DMS153 (cell line): ENCODE measurements at places on chromosomes 12 and 14.
A peak's percentile ranks its signal among the peaks of the same experiment; 100 is the strongest.

GRCh38 chr12:65566751-65567150, 257.5 kb upstream of the HMGA2 start:
- DNase-seq, result no peak

GRCh38 chr14:102510616-102511520, 1.3 kb upstream of the ANKRD9 start:
- no peak for DNase-seq

DNA sequence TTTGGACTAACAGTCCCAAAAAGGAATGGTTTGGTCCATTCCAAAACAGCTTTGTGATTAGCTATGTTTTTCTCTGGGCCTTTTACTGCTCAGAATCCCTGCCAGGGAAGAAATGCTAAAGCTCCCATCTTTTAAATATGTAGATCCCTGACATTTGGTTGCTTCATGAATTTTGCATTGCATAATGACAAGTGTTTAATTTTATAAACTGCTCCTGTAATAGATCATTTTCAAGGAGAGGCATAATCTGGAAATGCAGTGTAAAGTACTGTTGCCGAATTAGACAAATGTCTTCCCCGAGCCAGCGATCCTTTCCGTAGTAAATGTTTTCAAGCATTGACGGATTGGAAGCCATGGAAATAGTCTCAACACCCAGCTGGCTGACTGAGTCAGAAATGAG, 291.3 kb upstream of the PRKD1 start:
- DNase-seq, result no peak

DNA sequence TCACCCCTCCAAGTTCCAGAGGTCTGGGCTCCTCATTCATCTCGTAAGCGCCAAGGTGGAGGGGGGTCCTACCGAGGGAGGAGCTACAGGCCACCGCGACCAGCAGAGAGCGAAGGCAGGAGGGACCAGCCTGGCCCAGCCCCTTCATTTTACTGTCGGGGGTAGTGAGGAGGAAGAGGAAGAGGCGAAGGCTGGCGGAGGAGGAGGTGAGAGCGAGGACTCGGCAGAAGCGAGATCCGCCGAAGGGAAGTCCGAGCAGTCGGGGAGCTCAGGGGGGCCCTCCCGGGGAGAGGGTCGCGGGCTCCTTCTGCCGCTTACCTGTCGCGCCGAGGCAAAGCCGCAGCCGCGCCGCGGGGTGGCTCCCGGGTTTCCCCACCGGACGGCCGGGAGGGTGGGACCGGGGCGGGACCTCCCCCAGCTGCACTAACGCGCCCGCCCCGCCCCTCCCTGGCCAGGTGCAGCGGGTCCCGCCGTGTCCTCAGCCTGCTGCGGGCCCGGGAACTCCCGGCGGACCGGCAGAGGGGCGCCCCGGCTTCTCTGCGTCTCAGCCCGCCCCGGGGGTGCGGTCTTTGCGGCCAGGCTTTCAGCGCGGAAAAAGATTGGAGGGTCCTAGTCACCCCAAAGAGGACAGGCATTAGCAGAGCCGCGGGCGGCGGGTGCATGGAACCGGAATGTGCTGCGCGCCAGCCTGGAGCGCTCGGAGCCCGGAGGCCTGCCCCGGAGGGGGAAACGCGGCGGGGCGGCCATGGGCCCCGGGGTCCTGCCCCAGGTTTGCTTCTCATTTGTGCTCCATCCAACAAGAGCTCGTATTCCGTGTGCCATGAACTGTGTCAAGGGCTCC, at the start of gene GALNT6:
Gene GALNT6, minus strand, starts transcription at position 124 of the 841 bp plus-strand sequence. CDS start 11,625 bp downstream, outside the sequence.
- no peak for DNase-seq

- DNase-seq, result peak; percentile 30
These were observed 26.3 kb downstream of the KLRK1 start for GRCh38 chr12:10363658-10363913.

GRCh38 chr14:20707622-20708021, 19.1 kb downstream of the ANG start:
- DNase-seq, result no peak

DNA sequence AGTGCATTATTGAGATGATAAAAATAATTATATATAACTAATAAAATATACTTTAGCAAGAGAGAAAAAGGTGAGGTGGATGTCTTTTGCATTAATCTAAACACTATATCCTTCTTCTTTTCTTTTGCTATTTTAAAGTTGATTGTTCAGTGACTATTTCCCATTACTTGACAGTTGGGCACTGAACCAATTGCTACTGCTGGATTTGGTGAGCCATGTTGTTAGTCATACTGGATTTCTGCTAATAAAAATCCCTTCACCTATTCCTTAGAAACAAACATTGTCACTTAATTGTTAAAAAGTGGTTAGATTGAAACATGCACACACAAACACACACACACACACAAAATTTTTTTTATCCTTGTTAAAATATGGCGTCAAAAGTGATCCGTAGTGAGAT, 251.6 kb upstream of the ALG10 start:
- no peak for DNase-seq

- DNase-seq, result no peak
These were observed 125.4 kb downstream of the CAND1 start for GRCh38 chr12:67394550-67394949.

DNA sequence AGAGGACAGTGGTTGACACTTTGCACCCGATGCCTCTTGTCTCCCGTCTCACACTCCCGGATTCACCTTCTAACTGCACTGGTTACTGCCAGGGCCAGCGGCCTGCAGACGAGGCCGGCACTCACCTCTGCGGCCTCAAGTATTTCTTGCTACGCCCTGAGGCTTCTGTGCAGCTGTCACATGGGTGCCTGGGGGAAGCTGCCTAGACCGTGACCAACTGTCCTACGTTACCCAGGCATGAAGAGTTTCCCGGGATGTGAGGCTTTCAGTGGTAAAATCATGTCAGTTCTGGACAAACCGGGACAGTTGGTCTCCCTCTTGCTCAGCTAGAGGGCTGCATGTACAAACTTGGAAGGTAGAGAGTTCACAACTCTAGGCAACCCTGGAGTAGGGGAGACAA, 274.5 kb downstream of the GLT1D1 start:
- DNase-seq, result no peak

GRCh38 chr12:18123707-18124106, 33.7 kb upstream of the RERGL start:
- DNase-seq, result no peak

DNA sequence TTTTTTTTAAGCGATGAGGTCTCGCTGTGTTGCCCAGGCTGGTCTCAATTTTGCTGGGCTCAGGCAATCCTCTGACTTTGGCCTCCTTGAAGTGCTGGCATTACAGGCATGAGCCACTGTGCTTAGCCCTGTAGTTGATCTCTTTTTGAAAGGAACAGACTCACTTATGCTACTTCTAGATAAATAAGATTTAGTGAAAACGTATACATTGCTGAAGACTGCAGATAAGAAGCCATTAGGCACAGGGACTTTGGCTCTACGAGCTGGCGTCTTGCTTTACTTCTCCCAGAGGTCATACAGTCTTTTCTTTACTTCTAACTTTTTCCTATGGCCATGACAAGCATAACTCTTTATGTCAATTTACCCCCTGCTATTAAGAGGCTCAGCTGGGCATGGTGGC, 9.4 kb downstream of the PTGR2 start:
- DNase-seq, result no peak

DNA sequence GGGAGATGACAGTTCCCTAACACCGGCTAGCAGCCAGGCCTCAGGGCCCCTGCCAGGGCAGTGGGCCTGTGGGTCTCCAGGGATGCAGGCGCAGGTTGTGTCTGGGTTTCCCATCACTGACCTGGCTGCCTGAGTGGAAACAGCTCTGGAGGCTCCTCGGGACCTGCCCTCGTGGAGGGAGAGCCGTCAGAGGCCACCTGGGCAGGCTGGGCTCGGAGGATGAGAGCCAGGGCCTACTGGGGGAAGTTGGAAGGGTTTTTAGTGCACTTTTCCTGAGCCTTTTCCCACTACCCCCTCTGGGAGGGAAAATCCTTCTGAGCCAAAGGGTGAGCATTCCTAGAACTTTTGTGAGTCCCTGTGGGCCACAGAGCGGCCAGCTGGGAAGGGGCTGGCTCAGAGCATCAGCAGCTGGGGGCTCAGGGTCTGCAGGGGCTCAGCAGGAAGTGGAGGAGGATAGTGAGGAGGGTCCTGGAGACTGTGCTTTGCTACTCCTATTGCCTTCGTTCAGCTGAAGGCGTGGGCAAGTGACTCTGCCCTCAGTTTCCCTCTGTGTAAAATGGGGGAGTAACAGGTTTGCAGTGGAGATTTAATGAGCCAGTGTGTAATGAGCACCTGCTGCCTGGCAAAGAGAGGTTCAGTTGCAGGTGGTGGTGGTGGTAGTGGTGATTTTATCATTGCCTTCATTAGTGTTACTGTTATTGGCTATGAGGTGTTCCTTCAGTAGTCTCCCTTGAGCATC, 1.8 kb downstream of the SH2B3 start:
- no peak for DNase-seq

DNA sequence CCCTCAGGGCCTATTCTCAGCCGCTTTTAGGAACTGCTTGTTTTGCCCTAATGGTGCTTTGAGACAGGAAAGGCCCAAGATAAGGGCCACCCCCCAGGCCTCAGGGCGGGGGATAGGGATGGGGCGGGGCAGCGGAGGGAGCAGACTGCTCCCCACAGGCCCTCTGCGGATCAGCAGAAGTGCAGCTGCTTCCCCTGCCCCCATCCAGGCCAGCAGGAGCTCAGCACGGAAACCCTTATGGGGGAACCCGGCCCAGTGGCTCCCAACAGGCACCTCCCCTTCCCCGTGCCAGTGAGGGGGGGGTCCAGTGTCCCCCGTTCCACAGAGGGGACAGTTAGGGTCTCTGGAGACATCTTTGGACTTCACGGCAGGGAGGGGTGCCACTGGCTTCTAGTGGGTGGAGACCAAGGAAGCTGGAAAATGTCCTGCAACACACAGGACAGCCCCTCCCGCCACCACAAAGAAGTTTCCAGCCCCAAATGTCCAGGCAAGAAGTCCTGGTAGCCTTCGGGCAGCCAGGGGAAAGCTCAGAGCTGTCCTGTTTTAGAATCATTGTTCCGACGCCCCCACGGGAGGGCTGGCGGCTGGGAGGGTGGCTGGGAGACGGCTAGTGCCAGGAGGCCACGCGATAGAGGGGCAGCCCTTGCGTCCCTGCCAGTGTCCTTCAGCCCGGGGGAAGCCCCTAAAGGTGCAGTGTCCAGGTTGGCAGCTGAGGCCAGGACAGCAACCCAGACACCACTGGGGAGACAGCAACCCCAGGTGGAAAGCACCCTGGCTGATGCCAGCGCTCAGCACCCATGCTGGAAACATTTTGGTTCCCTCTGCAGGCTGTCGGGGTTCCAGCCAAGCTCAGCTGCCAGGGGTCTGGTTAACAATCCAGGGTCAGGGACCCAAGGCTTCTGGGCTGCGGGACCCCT, 10.4 kb upstream of the GPR132 start:
- DNase-seq, result no peak

- peak; percentile 77 for DNase-seq
These were observed 36.6 kb downstream of the KRT80 start for GRCh38 chr12:52155048-52155868.

DNA sequence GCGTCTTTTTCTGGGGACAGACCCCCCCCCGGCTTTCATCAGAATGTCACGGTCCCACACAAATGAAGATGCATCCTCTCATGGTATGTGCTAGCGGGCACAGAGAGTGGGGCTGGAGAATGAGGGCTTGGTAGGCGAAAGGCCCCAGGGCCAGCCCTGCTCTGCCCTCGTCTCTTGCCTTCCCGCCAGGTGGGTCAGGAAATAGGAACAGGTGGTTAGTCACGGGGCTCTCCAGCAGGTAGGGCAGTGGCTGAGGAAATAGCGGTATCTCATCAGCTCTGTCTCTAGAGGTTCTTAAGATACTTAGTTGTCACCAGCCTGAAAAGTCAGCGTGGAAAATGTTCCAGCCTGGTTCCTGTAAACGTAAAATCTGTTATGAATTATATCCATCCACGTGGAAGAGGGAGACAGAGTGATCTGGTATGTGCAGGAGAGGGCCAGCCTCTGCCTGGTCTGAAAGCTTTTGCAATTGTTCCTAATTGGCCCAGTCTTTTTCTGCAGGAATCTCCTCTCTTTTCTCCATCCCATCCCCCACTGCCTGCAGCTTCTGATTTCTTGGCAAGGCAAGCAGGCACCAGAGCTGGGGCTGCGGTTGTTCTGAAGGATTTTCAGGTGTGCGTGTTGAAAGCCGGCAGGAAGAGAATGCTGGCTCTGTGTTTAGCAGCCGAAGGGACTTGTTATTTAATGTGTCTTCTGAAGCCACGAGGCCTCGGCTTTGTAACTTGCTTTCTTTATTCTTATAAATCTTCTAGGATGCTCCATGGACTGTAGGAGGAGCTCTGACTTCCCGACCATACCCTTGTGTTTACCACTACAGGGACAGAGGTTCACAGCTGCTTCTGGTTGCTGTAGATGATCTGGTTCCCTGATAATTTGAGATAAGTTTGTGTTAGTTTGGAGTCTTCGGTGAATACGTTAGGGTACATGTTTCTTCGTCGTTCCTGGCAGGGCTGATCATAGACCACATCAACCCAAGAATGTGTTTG, 131.1 kb downstream of the CACNA1C start:
- no peak for DNase-seq

DNA sequence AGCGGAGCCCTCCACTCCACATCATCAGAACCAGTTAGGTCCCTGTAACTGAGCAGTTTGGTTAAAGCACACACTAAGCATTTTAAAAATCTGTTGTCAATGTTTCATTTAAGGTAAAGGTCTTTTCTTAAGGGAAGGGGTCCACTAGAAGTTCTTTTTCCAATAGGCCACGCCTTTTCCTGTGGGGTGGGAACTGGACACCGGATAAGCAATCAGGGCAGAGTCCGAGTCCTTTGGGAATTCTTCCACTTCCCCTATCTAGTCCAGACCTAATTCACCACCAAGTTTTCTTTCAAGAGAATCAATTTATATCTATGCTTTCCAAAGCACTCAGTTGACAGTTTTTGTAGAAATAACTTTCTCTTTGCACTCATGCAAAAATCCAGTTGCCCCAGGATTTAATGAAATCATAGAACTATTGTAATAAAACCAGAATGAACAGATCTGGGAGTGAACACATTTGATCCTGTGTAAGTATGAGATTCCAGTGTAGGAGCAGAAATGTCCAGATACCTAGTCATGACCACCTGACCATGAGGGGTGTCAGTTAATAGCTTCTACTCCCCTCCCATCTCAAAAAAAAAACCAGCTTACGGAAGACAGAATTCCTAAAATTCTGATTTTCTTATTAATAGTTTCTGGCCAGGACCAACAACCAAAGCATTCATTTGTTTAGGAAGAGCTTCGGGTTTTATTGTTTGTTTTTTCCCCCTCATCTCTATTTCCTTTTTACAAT, 11.7 kb downstream of the VPS37B start:
- no peak for DNase-seq

DNA sequence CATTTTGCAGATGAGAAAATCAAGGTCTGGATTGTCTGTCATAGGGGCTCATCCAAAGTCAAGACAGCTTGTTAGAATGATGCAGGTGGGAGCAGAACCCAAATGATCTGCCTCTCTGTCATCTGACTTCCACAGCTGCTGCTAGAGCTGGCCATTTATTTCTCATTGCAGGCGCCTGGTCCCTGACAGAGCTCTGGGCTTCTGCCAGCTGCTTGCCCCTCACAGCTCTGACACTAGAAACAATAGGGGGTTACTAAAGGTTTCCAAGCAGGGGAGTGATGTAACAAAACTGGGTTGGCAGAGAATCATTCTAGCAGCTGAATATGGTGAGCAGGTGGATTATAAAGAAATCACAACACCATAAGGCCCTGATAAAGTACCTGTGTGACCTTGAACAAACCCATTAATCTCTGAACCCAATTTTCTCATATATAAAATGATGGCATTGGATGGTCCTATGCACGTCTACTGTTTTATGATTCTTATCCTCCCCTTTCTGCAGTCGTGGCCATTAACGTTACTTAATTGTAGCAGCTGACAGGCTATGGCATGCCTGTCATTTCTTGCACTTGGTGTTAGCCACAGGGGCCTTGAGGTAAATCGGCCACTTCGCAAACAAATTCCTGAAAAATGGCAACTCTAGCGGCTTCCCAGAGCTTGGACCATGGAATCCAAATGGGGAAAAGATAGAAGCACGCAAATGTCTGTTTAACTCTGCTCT, 134.6 kb downstream of the RMST start:
- DNase-seq, result peak; percentile 73
